Stimulated activated CD4-positive, alpha-beta T cell treated with anti-CD3 and anti-CD28 coated beads, TNF-alpha, amount 100 ng/mL, for 24 hours (primary cell): ENCODE measurements at places on chromosomes 7 and 10.

- no peak for DNase-seq
Measured at GRCh38 chr7:116111475-116111874, 80.9 kb upstream of the TFEC start.

- DNase-seq = peak; percentile 15
Measured at GRCh38 chr10:63520500-63521415, at the start of gene REEP3. Gene REEP3 (plus strand): TSS chr10:63521401. CDS start chr10:63521546, 145 bp downstream.

GRCh38 chr10:31030260-31030659 lies 1.4 kb downstream of the ZNF438 start:
- no peak for DNase-seq

GRCh38 chr7:2537981-2538851 lies 17.1 kb downstream of the BRAT1 start:
- no peak for DNase-seq

GRCh38 chr10:33113466-33113865 lies 155.4 kb upstream of the ITGB1 start:
- no peak for DNase-seq

DNA sequence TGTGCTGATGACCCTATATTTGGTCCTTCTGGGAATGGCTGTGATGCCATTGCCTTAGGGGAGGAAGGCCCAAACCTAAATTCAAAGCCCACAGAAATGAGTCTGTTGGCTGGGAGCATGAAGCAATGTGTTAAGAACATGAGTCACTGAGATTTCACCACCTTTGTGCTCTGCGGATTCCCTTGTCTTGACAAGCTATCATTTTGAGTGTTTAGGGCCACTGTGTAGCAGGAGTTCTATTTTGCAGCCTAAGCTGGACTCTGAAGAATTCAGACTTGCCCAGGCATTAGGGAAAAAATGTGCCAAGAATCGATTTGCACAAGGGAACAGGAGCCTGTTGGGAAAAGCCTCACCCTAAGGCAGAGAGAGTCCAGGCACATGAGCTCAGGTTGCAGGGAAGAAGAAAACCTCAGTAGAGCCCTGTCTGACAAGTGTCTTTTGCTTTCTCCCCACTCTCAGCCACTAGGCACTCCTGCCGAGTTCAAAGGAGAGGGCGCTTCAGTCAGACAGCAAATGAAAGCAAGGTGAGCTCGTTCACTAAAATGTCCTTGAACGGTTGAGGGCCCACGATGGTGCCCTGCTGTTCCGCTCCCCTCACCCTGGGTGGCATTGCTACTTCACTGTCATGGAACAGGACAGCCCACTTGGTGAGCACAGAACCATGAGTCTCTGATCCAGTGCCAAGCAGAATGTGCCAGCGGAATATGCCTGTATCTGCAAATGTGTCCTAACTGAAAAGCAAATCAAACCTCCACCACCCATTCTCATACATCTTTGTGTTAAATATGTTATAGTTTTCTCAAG lies 93.6 kb downstream of the PRLHR start:
- no peak for DNase-seq

GRCh38 chr10:100791369-100792058 lies 46.1 kb downstream of the PAX2 start:
- no peak for DNase-seq

DNA sequence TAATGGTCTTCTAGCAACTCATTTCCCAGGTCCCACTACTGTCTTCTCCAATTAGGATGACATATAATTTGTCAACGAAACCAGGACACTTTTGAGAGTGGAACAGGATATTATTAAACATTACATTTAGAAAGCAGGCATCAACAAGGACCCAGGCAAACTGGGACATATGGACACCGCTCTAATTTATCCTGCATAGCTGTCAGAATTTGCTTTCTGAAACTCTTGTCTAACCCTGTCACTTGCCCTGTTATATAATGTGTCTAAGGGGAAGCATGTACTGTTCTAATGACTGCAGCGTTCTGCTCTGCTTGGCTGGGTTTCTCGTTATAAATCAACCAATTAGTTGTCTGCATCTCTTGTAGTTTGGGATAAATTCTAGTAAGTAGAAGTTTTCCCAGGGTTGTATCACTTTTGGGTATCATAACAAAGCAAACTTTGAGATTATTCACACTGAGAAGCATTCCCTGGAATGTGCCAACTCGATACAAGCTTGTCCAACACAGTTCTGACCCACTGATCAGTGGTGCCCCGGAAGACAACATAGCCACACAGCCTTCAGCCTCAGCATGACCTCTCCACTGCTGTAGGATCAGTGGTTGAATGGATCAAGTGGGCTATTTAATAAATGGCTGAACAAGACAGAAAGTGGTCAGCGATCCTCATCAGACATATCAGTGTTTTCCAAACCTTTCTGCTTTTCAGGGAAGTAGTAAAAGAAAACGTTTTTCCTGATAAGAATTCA lies 228.1 kb downstream of the KIF20B start:
- no peak for DNase-seq

DNA sequence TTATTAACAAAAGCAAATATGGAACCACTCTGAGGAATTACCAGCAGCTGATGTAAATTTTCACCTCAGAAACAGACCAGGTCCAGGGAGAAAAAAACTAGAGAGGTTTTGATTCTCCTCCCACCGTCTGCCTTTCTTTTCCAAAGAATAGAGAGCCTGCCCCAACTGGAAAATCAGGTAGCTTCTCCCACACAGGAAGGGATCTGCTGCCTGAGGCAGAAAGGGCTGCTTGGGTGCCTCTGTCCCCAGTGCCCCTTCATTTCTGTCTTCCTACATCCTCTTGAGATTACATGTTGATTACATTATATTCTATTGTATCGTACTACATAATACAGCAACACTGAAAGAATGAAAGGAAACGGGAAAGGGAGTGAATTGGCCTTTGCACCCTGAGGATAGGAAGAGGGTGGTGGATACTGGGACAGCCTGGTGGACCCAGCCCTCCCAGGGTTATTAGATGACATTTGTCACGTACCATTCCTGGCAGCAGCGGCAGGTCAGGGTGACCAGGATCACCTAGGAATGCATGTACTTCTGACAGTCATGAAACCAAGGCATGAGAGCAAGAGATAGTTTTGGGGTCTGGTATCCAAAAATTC lies 8.9 kb downstream of the ST8SIA6 start:
- DNase-seq = no peak

DNA sequence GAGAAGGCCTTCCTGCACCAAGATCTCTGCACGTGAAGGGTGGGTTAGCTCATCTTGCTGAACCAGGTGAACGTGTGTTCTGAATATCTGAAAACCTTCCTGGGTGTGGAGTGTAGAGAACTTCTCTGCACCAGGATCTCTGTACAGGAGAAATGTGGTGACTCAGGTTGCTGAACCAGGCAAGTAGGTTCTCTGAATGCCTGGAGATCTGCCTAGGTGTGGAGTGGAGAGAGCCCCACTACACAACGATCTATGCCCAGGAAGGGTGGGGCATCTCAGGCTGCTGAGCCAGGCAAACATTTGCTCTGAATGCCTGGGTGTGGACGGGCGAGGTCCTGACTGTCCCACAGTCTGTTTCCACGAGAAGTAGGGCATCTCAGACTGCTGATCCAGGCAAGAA lies 1002.3 kb upstream of the KCND2 start:
- DNase-seq = no peak

DNA sequence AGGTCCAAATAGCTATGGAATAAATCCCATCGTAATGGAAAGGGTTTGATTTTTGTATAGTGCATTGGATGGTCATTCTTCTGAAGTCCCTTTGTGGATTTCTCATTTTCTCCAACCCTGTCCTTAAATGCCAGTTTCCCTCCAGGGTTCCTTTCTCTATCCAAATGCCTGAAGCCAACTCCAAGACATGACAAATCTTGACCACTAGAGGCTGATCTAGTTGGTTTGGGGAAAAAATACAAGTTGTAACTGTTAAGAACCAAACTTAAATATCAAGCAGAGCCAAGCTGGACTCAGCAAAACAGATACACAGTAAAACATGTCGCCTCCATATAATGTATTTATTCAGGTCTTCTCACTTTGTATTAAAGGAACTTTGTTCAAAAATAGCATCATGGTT lies 28.7 kb downstream of the FRMD4A start:
- no peak for DNase-seq

DNA sequence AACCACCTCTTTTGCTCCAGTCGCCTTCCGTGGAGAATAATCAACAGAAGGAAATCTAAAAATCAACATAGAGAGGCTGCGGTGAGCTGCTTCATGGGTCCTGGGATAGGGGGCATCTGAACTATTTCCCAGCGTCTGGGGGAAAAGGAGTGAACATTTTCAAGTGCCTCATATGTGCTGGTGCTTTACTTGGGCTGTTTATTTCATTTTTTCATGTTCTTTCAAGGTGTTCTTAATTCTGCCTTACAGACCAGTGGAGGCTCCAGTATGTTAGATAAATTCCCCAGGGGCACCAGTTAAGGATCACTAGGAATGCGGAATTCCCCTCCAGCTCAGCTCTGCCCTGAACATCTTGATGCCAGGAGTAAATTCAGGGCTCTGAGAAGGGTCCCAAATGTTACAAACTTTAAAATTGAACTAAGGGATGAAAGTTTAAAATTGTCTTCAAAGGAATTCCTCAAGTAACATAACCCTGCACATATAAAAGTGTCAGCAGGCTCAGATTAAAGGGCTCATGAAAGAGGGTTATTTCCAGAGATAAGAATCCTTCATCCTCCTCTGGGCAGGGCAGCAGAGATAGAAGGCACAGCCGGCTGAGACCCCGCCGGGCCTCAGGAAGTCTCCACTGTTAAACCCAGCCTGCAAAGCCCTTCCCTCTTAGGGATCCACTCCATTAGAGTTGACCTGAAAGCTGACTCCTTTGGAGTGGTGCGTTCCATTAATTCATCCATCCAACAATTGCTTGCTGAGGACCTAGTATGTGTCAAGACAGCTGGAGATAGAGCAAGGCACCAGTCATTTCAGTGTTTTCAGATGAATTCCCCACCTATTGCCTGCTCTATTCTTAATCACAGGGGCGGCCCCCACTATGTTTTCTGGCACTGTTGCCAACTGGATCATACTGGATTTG lies 345.8 kb downstream of the KCNMA1 start:
- no peak for DNase-seq

DNA sequence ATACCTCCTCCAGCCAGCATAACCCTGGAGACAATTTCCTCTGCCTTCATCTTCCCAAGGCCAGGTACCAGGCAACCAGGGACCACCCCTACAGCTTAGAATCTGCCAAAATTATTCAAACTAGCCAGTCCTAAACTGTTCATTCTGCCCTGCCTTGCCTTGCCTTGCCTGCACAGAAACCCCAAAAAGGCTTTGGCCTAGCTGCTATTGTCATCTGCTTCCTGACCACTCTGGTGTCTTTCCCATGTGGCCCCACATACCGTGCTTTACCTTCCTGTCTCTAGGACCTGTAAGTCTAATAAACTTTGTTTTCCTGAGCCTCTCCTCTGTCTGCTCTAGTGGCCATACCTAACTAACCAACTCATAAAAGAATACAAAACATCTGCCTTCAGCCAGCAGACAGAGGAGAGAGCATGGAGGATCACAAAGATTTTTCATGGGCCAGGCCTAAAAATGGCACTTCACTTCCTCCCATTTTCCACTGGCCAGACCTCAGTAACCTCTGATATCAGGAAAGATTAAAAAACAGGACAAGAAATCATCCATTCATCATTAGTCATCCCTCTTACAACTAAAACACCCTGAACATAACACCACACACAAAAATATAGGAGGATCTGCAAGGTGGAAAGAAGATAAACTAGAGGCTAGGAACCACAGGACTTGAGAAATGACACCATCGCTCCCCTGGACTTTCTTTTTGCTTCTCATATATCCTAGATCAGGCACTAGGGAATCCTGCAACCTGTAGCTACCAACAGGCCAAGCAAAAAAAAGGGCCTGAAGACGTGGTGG lies 51.5 kb downstream of the IMMP2L start:
- DNase-seq = no peak
